ENCODE measurements at places on chromosomes 6 and 20.
A peak's percentile ranks its signal among the peaks of the same experiment; 100 is the strongest.

- DNase-seq: no peak
Observed at GRCh38 chr6:4662886-4663285, 113.3 kb upstream of the CDYL start.

DNA sequence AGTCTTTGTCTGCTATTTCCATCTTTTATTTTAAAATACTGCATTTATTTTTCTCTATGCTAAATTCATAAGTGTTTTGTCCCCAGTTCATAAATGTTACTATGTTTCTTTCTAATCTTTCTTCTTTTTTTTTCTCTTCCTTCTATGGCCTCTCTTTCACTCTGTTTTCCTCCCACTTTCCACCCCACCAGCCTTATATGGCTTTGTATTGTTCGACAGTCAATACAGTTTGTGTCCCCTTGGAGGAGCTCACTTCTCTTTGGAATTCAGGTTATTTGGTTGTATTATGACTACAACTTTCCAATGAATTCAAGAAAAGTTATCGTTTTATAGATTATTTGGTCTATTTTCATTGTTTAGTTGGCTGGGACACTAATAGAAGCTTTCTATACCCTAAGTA lies 393.5 kb downstream of the NKAIN2 start:
- no peak for DNase-seq

GRCh38 chr6:106142876-106143431 lies 56.8 kb downstream of the PRDM1 start:
- DNase-seq: no peak

GRCh38 chr20:21433329-21433890 lies 36.1 kb upstream of the NKX2-4 start:
- peak; percentile 14 for DNase-seq

DNA sequence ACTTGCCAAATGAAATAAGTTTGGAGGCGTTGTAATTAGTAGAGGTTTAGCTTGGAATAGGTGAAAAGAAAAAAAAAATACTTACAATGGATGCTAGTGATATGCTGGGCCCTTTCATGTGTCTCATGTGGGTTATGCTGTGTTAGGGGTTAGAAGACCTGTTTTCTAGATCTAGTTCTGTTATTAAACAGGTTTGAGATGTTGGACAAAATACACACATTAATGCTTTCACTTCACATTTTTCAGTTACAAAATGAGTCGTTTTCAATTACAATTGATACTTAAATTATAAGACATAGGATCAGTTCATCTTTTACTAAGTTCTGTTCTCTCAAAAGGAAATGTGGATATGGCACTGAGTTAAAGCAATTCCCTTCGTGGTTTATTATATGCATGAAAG lies 509.8 kb downstream of the EPM2A start:
- DNase-seq: no peak

DNA sequence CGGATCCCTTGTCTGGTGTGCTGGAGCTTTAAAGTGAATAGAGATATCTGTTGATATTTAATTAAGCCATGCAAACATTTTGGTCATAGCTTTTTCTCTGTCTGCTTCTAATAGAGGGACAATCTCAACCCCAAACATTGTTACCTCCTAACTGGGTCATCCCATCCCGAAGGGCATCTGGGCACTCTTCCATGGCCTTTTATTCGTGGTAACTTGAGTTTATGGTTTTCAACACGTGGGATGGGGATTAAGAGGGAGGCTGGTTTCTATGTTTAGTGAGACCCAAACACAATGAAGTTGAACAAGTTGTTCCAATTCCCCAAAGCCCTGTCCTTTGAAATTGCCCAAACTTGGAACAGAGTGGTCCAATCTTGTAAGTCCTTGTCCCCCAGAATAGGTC lies 1.4 kb upstream of the ENPP5 start:
- DNase-seq: no peak

Measured in foreskin fibroblast (primary cell).